ENCODE measurements at places on chromosomes 6 and 20. TPM values are rescaled to one million over a fixed set of nuclear protein-coding genes. Genes with fewer than 3 reads are reported as not detected.

Gene MAS1
- total RNA-seq, result not detected

Gene PTK6
- not detected for total RNA-seq

Gene NKX2-4
- total RNA-seq, result not detected

Gene GGTLC1
- total RNA-seq, result not detected

Gene IRF4
- 0.25 TPM for total RNA-seq

Gene GPLD1
- 0.81 TPM for total RNA-seq

Gene PRDM13
- not detected for total RNA-seq

Gene HLA-DQA2
- total RNA-seq, result not detected

Gene ATF6B
- total RNA-seq, result 24.0 TPM

Gene GMPR
- total RNA-seq, result 2.4 TPM

Gene TGM3
- total RNA-seq, result not detected

Gene PHACTR3
- total RNA-seq, result not detected
